ENCODE measurements at places on chromosomes 4 and X. TPM values are rescaled to one million over a fixed set of nuclear protein-coding genes. Genes with fewer than 3 reads are reported as not detected.

Gene P2RY8
- 130 TPM for total RNA-seq

Gene TIGD4
- 3.1 TPM for total RNA-seq

Gene CD40LG
- total RNA-seq = not detected

Gene RNF212
- total RNA-seq = not detected

Gene TBX22
- not detected for total RNA-seq

Gene MTNR1A
- not detected for total RNA-seq

Gene RENBP
- total RNA-seq = 0.22 TPM

Gene ITIH6
- not detected for total RNA-seq

Measured in Karpas-422 (cell line).